ENCODE measurements at places on chromosomes 1 and 21.
A peak's percentile ranks its signal among the peaks of the same experiment; 100 is the strongest.

GRCh38 chr1:183569141-183569540 lies 21.1 kb downstream of the NCF2 start:
- no peak for DNase-seq

- DNase-seq: no peak
Observed at GRCh38 chr1:97832481-97832880, 88.4 kb downstream of the DPYD start.

- DNase-seq: no peak
Observed at GRCh38 chr1:221234791-221235190, 355.5 kb downstream of the HLX start.

- DNase-seq: no peak
Observed at GRCh38 chr1:245054507-245055270, 100.1 kb upstream of the KIF26B start.

GRCh38 chr1:199866210-199866617 lies 161.3 kb upstream of the NR5A2 start:
- no peak for DNase-seq

- DNase-seq: no peak
Observed at GRCh38 chr1:94049791-94050190, 71.2 kb downstream of the ABCA4 start.

DNA sequence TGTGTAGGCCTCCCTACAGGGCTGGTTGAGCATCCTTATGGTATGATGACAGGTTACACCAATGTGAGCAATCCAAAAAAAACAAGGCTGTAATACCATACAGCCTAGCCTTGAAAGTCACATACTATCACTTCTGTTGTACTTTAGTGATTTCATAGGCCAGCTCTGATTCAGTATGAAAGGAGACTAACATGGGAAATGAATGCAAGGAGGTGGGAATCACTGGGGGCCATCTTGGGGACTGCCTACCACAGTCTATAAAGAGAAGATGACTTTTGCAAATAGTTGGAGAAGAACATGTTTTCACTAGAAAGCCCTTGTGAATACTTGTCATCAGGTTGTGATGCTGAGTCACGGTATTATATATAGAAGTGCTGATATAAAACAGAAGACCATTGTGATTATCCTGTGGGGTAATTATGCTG lies 270.7 kb downstream of the S1PR1 start:
- no peak for DNase-seq

DNA sequence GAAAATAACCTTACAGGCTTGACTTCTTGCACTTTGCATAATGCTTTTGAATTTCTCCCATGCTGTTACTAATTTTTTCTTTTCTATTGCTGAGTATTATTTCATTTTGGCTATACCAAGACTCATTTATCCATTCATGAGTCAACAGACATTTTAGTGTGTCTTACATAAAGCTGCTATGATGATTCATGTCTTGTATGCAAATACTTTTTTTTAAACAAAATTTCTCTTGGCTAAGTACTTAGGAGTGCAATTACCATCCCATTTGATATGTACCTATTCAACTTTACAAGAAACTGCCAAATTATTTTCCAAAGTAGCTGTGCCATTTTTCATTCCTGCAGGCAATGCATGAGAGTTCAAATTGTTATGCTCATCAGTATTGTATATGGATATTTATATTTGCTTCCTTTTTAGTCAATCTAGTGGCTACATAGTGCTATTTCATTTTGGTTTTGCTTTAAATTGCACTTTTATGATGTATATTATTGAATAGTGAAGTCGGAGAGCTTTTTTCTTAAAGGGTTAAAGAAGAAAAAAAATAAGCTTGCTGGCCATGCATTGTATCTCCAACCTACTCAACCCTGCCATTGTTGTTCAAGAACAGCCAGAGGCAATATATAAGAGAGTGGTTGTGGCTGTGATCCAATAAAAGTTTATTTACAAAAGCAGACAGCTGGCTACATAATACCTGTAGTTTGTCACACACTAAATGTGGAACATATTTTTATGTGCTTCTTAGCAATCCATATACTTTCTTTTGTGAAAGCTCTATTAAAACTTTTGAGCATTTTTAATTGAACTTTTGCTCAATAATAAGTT lies 862.8 kb downstream of the KCNT2 start:
- peak; percentile 55 for DNase-seq

- DNase-seq: no peak
Observed at GRCh38 chr1:118948351-118948750, 39.8 kb downstream of the TBX15 start.

- DNase-seq: no peak
Observed at GRCh38 chr1:172898866-172899265, 151.9 kb downstream of the TNFSF18 start.

DNA sequence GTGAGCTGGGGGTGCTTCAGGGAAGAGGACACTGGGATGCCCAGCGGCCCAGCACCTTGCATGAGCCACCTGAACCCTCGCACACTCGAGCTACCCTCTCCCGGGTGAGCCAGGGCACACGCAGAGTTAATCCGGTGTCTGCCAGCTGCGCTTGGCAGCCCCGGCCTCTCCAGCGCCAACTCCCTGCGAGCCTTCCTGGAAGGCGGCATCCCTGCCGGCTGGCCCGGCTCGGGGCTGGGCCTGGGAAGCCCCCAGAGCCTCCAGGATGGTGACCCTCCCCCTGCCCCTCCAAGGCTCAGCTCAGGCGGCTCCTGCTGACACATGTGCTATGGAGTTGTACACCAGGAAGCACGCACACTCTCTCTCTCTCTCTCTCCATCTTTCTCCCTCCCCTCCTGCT lies 48.7 kb downstream of the RAP1GAP start:
- no peak for DNase-seq

- no peak for DNase-seq
Observed at GRCh38 chr1:226482975-226483700, 65.4 kb upstream of the STUM start.

- DNase-seq: no peak
Observed at GRCh38 chr1:84571150-84571535, 3.1 kb downstream of the CTBS start.

DNA sequence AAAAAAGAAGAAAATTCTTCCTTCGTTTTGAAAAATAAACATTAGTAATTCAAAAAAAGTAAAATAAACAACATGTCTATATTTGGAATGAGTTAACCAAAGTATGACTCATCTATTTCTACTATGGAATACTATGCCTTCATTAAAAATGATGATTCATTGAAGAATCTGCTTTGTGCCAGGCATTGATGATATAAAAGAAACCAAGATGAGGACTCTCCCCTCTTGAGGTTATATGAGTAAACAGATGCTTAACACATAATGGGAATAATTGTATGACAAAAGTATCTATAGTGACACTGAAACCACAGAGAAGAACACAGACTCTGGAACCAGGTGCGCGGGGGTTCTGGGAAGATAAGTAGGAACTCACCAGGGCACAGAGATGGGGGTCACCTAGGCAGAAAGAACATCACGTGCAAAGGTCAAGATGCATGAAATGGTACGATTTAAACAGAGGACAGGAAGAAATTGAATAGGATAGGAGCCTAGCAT lies 18.8 kb downstream of the ELF3 start:
- no peak for DNase-seq

DNA sequence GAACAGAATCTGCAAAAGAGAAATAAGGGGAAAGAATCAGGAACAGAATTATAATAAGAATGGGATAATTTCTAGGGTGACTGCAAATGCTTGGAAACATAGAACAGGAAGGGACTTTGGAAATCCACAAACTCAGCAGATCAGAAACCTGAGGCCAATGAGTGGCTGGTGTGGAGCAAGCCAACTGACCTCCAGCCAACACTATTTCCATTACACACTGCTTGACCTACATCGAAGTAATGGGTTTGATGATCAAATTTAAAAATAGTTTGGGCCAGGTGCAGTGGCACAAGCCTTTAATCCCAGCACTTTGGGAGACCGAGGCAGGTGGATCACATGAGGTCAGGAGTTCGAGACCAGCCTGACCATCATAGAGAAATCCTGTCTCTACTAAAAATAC lies 284.9 kb downstream of the GRIK1 start:
- DNase-seq: no peak

- DNase-seq: no peak
Observed at GRCh38 chr1:155485945-155486344, 76.7 kb downstream of the ASH1L start.

GRCh38 chr1:92708368-92708950 lies 76.4 kb downstream of the EVI5 start:
- no peak for DNase-seq

GRCh38 chr1:11248169-11248568 lies 14.2 kb downstream of the MTOR start:
- no peak for DNase-seq

DNA sequence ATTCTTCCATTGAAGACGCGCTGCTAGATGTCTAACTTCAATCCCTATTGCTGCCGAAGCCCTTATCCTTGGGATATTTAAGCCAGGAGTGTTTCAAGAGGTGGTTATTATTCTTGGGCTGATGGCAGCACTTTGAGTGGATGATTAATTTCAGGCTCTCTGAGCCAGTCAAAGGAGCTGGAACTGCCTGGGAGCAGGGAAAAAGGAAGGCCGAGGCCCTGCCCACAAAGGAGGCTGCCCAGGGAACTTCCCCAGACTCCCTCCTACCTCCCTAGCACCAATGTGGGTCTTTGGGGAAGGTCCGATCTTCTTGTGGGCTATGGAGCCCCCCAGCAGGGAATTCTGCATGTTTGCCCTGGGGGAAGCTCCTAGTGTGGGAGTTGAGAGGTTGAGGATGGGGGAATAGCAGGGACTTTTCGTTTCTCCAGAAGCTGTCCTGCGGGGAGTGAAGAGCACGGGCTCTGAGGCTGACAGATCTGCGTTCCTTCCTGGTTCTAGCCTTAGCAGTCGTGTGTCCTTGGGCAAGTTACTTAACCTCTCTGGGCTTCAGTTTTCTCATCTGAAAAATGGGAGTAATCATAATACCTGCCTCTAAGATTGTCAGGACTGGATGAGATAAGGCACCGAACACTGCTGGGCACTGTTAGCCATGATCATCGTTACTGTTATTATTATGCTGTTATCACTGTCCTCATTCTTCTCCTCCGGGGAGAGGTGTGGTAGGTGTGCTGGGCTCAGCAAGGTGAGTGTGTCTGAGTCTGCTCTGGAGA lies 6.3 kb downstream of the KCNQ4 start:
- DNase-seq: no peak

- DNase-seq: no peak
Observed at GRCh38 chr1:13813398-13814012, 113.5 kb downstream of the PRDM2 start.

DNA sequence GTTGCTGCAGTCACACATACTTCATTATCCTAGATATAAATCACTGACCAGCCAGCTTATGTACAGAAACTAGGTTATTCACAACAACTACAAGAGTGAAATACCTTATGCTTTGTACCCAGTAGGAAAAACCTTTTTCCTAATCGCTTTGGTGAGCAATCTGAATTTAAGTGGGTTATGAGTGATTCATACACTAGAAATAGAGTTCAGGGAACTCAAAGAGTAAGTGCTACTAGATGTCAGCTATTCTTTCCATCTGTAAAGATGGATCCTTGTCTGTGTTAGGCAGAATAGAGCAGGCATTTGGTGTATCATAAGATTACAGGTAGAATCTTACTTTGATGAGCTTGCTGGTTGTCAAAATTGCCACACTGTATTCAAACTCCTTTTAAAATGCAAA lies 101.9 kb downstream of the ZNF644 start:
- DNase-seq: no peak

DNA sequence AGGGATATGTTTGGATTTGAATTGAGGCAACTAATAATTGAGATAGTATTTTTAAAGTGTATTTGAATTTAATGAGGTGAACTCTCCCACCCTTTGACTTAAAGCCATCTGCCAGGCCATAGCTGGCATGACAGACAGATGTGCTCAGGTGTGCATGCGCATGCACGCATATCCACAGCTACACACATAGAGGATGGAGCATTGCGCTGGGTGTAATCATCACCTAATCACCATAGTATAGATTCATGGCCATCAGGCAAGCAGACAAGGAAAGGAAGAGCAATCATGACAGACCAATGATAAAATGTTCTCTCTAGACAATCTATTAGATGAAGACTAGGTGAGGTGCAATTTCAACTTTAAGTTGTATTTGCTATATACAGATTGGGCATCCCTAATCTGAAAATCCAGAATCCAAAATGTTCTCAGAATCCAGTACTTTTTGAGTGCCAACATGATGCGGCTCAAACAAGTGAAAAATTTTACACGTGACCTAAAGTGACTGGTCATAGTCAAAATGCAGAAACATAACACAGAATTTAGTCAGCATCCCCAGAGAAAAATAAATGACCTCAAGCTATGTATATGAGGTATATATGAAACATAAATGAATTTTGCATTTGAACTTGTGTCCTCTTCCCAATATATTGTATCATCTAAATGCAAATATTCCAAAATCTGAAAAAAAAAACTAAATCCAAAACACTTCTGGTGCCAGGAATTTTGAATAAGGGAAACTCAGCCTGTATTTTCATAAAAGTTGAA lies 70.1 kb downstream of the PTPRC start:
- no peak for DNase-seq

DNA sequence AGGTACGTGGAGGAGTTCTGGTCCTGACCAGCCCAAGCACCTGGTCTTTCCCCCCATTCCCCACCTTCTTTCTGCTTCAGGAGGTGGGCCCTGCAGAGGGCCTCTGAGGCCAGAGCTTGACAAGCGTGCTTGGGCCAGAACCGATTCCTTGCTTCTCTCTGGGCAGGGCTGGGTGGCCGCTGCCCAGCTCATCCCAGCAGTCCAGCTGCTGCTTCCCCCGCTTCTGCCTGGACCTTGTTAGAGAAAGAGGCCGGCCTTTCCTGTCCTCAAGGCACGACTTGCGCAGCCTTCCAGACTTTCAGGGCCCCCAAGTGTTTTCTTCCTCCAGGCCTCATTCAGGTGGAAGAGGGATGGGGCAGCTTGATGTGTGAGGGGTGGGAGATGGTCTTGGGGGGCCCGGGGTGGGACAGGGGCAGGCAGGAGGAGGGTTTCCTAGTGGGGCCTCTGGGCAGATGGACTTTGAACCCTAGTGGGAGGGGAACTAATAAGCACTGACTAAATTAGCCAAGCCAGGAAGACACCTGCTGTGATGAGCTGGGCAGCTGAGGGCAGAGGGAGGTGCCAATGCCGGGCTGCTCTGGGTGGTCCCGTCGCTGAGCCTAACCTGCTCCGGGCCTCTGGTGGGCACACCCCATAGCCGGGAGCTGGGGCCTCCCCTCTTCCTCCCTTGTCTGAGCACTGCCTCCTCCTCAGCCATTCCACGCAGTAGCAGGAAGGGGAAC lies 36.5 kb downstream of the ARHGEF10L start:
- no peak for DNase-seq

GRCh38 chr1:10338047-10338446 lies 60.8 kb upstream of the PGD start:
- DNase-seq: no peak

DNA sequence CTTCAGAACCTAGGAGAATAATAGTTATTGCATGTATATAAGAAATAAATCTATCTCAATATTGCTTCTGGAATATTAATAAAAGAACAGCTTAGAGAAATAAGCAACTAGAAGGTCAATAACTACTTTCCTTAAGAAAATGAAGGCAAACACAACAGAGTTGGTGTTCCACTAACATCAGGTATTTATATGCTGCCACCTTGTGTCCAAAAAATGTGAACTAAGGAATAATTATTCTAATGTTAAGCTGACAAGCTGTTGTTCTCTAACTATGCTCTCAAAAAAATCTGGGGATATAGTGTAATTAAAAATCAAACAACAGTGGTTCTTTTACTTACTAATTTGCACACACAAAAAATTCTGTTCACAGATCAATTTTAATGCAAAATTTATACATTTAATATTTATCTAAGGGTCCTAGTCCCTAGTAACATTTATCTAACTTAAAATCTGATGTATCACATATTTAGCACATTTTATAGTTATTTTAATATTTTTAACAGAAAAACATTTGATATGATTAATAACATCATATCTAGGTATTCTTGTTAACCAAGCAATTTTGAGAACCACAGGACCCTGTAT lies 39.6 kb downstream of the UCHL5 start:
- DNase-seq: peak; percentile 60

- DNase-seq: no peak
Observed at GRCh38 chr1:96366516-96366915, 355.1 kb upstream of the PTBP2 start.

All from NCI-H1048 (cell line).